ENCODE measurements at places on chromosomes 11 and 22. TPM values are rescaled to one million over a fixed set of nuclear protein-coding genes. Genes with fewer than 3 reads are reported as not detected.
A peak's percentile ranks its signal among the peaks of the same experiment; 100 is the strongest.

DNA sequence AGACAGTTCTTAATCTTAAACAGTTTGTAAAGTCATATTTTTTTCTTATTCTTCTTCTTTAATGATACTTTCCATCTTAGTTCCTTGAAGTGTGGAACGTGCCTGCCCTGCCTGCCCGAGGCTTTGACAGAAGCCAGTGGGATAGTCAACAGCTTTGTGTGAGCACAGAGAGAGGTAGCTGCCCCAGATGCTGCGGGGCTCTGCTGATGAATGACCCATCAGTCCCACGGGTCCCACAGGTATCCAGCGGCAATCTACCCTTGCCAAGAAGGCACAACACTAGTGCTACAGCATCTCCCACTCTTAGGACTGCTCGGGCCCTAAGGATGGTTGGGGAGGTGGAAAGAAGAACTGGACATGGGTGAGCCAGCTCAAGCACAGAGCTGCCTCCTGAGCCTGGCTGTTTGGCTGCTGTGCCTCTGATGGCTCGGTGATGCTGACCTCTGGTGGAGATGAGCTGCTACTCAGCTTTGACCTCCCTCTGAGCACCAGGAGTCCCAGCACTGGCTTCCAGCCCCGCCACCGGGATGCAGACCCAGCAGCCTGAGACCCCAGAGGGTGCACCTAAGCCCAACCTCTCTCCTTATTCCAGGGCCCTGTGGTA, 11.8 kb upstream of the APLNR start:
- peak; percentile 53 for DNase-seq

DNA sequence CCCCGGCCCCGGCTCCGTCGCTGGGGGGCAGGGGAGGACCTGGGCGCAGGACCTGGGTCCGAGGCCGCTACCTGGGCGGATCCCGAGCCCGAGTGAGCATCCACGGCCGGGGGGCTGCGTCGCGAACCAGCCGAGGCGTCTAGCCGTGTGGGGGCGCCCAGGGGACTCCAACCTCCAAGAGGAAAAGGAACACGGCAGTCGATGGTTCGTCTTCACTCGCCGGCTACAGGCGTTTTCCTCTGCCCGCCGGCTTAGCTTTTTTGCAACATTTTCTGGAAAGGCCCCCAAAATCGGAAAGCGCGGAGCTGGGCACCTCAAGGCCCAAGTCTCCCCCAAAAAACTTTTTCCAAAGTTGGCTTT, 666 bp downstream of the PDGFB start:
- no peak for DNase-seq

DNA sequence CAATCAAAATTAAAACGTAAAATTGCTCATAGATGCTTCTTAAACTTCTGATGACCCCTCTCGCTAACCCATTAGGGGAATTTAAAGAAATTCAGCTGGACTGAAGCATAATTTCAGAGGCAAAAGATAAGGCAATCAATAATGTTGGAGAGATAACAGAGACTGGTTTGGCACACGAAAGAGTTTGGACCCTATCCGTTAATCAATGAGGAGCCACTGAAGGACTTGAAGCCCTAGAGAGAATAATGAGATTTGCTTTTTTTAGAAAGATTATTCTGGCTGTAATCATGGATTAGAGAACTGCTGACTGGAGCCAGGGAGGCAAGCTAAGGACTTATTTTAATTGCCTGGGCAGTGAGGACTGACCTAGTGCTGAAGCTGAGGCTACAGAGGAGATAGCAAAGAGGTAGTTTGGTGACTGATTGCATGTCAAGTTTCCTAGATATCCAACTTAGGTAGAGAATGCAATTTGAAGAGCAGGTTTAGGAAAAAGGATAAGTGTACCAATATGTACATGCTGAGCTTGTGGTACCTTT, 11.9 kb upstream of the ARHGAP42 start:
- DNase-seq = no peak

- DNase-seq = no peak
Observed at GRCh38 chr11:78714539-78714938, 139.9 kb upstream of the NARS2 start.

GRCh38 chr11:89182773-89183518, 5.3 kb downstream of the TYR start:
- DNase-seq = no peak

- peak; percentile 30 for DNase-seq
Observed at GRCh38 chr11:36703055-36703404, 105.0 kb upstream of the RAG2 start.

DNA sequence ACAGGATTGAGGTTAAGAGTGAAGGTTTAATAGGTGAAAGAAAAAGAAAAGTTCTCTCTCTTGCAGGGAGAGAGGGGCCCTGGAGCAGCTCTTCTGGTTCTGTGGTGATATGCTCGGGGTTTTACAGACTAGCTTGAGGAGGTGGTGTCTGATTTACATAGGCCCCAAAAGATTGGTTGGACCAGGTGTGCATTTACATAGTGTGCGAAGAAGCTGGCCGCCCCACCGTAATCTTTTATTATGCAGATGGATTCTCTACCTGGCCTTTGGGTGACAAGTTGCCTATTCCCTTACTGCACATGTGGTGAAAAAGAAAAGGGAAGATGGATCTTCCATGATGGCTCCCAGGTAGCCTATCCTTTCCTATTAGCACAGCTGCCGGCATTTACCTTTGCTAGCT, 219.9 kb upstream of the GRIA4 start:
- DNase-seq = no peak

DNA sequence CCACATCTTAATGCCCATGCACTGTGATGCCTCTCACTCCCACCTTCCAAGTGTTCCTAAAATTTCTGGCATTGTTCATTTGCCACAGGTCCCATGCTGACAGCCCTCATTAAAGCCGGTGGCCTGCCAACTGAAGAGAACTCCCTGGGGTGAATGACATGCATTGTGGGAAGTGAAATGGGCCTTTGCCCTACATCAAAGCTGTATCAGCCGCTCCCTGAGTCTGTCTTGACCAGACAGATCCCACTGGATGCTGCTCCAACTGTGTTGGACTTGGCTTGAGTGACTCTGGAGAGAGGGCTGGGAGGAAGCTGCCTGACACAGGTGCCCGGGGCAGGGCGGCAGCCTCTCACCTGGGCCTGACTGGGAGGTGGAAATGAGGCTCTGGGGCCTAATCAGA, 8.8 kb upstream of the SEC14L4 start:
- DNase-seq = no peak

ACO2 gene
- 121 TPM for polyA plus RNA-seq

FXYD6 gene
- 114 TPM for polyA plus RNA-seq

ALDH3B2 gene
- polyA plus RNA-seq = 2.8 TPM

LMO2 gene
- 28.6 TPM for polyA plus RNA-seq

NCAM1 gene
- polyA plus RNA-seq = 87.3 TPM

CARD16 gene
- polyA plus RNA-seq = 0.70 TPM

Measured in left kidney (tissue), 8 donors.